ENCODE measurements at places on chromosomes 2 and 18. TPM values are rescaled to one million over a fixed set of nuclear protein-coding genes. Genes with fewer than 3 reads are reported as not detected.

Gene GRP
- total RNA-seq = not detected

Gene HNMT
- total RNA-seq = 63.9 TPM

Gene OSR1
- total RNA-seq = 15.1 TPM

Gene LGALSL
- total RNA-seq = 33.4 TPM

Gene COPS9
- 122 TPM for total RNA-seq

Gene DSG1
- not detected for total RNA-seq
